Foreskin keratinocyte (primary cell): ENCODE measurements at places on chromosomes 6 and 20. TPM values are rescaled to one million over a fixed set of nuclear protein-coding genes. Genes with fewer than 3 reads are reported as not detected.
A peak's percentile ranks its signal among the peaks of the same experiment; 100 is the strongest.

Gene DUSP15
- not detected in 2 replicates for total RNA-seq

Gene MCCD1
- total RNA-seq: not detected in 2 replicates

Gene PDE7B
- not detected in 2 replicates for total RNA-seq

Gene THBD
- total RNA-seq: 2.0 and 2.6 TPM in 2 replicates

Gene IL17A
- not detected in 2 replicates for total RNA-seq

GRCh38 chr20:18738055-18738454 is 75.5 kb upstream of the SCP2D1 start:
- peak; percentile 5 for DNase-seq

DNA sequence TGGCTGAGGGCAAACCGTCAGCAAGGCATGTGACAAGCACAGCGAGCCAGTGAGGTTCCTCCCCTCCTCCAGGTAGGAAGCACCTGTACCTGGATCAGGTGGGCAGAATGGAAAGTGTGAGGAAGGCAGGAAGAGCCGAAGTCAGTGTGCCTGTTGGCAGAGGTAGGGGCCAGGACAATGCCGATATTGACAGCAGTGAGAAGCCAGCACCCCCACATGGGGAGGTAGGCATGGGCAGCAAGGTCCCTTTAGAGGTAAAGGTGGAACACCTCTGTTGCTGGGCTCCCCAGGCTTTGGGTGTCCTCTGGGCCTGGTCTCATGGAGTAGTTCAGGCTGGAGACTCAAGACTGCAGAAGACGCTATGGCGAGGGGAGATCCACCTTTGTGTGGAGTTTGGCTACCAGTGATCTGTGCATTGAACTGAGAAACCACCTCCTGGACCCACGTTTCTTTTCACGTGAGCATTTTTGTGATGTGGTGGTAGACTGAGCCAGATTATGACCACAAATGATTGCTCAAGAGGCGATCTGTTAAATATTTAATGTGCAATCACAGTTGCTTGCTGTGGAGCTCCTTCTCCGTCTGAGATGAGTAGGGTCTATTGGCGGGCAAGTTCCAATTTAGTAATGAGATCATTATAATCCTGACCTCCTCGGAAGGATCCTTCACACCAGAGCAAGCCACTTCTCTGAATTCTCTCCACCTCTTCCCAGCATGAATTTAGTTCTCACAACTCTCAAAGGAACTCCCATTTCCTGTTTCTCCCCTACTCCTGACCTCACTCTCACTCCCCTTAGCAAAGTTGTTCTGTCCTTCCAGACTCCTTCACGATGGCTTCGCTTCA is 174.8 kb downstream of the CDH26 start:
- DNase-seq: no peak

GRCh38 chr20:60921022-60921622 is 330.9 kb upstream of the CDH4 start:
- peak; percentile 20 for DNase-seq

DNA sequence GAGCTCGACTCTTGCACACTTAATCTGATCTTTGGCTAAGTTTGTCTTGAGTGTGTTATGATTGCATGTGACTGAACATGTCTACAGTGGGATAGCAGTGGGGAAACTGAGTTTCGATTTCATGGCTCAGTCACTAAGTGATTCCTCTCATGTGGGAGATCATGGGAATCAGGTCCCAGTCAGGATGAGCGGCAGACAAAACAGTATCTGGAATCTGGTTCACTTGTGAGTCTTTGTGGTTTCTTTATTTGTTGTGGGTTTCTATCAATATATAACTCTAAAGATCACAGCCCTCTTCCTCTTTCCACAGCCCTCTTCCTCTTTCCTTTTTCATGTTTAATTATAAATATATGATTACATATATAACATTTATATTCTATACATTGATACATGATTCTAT is 4.0 kb downstream of the RPP21 start:
- DNase-seq: no peak

DNA sequence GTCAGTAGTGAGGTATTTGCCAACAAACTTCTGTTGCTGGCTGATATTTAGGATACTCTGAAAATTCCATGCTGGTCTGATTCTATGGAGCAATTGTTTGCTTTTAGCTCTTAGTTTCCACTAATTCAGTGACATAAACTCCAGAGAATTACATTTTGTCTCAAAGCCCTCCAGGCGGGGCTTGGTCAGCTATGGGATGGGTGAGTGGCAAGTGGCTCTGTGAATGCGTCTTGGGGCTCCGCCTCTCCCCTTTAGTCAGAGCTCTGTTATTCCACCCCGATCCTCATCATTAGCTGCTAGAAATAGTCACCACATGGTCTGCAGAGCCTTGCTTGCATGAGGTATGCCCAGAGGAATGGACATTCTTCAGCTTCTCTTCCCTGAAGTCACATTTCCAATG is 540.6 kb downstream of the QKI start:
- DNase-seq: peak; percentile 74

- no peak for DNase-seq
Observed at GRCh38 chr6:90547991-90548390, 38.9 kb downstream of the MAP3K7 start.

DNA sequence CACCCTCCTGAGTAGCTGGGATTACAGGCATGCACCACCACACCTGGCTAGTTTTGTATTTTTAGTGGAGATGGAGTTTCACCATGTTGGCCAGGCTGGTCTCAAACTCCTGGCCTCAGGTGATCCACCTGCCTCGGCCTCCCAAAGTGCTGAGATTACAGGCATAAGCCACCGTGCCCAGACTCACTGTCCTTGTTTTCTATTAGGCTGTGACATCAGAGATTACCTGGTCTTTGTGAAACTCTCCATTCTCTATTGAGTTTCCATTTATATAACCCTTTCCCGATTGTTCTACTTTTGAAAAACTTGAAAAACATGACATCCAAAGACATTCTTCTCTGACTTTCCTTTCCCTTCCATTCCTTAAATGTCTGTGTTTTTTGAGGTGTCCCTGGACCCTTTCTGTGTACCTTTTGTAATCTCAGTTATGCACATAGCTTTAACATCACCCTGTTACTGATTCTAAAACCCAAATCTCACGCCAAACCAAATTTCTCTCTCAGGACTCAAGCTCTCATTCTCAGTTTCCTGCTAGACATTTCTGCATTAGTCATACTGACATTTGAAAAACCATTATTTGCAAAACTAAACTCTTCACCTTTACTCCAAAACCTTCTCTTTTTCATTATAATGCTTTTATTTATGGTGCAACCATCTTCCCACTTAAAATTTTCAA is 137.0 kb downstream of the KHDC1L start:
- no peak for DNase-seq

GRCh38 chr6:105459049-105459448 is 56.2 kb upstream of the PREP start:
- DNase-seq: peak; percentile 74

GRCh38 chr6:161480421-161481155 is 206.7 kb upstream of the AGPAT4 start:
- no peak for DNase-seq

DNA sequence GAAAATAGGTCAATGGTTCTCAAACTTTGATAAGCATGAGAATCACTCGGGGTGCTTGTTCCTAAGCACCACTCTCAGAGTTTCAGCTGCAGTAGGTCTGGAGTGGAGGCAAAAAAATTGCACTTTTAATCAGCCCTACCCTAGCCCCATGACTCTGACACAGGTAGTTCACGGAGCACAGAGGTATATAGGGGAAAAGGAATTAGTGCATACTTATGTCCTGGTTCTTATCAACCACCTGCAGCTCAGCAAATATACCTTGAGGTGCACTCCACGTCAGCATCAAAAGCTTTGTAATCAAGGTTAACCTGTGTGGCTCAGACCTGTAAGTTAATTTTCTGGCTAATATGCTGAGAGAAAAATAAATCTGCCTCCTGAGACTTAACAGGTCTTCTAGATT is 138.8 kb upstream of the HMGN3 start:
- DNase-seq: no peak

DNA sequence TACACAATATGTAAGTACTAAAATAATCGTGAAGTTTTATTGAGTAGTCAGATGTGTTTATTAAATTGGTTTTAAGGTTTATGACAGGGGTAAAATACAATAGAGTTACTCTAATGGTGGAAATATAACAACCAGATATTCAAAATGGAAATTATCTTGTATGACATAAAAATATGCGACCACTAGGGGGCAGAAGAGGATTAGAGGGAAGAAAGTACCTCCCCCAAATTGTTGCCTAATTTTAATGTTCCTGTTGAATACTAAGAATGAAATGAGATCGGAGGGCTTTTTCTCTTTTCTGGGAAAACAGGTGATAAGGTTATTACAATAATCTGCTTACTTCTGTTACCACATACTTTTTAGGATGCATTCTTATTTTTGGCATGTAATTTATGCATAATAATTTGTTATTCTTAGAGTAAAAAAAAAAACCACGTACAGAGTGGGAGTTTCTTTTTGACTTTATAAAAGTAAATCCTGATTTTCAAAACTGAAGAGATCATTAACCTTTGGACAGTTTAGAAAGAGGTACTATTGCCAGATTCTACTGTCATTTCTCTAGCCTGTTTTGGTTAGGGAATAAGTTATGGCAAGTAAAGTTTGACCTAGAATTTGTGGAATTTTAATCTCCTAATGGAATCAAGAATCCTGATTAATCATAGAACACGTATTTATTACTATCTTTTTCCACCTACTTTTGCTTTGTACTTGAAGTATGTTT is 159.2 kb downstream of the CD109 start:
- peak; percentile 45 for DNase-seq

GRCh38 chr6:107318100-107318736 is 141.1 kb downstream of the PDSS2 start:
- peak; percentile 21 for DNase-seq

GRCh38 chr6:32327103-32327502 is 44.6 kb downstream of the TSBP1 start:
- DNase-seq: no peak

DNA sequence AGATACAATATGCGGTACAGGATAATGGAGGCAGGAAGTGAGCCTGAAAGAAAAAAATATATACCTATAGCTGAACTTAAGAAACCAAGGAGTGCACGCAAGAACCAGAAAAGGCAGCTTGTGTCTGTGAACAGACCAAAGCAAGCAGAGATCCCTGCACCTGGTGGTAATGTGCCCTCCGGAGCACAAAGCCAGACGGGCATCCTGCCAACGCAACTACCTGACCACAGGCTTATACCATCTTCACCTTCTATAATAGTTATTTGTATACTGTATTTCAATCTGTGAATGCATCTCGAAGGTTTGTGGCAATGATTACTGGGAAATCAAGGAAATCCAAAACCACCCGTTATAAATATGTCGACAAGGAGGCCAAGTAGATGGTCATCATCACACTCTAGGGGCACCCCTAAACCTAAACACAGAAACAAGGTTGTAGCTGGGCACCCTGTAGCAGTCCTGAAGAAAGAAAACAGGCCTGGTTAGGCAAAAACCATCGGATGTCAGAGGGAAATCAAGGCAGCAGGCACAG is 801 bp downstream of the FBXL4 start:
- DNase-seq: peak; percentile 22
